Adrenal gland (tissue), 19 donors: ENCODE measurements at places on chromosomes 12 and 14.
A peak's percentile ranks its signal among the peaks of the same experiment; 100 is the strongest.

GRCh38 chr14:77301103-77301502, 19.6 kb downstream of the POMT2 start:
- H3K27ac ChIP-seq: no peak overlapping the region
- no peaks in the 10 kb centered on the region for H3K36me3 ChIP-seq
- DNase-seq: peak; percentile 87
- H3K4me1 ChIP-seq: peaks cover 5% of the 10 kb centered on the region

DNA sequence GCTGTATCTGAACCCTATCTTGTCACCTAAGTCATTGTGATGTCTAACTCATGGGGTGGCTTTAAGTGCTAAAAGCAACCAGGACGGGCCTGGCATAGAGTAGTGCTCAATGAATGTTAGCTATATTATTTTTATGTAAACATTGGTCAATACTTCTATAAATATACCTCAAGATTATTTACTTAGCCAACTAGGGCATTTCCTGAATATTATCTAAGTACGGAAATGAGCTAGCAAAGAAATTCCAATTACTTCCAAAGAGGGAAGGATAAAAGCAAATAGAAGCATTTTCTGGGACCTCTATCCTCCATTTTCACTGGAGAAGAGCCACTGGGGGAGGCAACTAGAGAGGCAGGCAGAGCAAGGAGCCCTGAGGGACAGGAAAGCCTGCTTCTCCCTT, 20.6 kb downstream of the CCDC92 start:
- DNase-seq: no peak
- no peak overlapping the region for H3K27ac ChIP-seq
- H3K36me3 ChIP-seq: no peaks in the 10 kb centered on the region
- H3K27me3 ChIP-seq: no peaks in the 10 kb centered on the region

- no peak overlapping the region for H3K27ac ChIP-seq
- no peaks in the 10 kb centered on the region for H3K36me3 ChIP-seq
- no peak for DNase-seq
- H3K4me1 ChIP-seq: peaks cover 6% of the 10 kb centered on the region
- H3K27me3 ChIP-seq: no peaks in the 10 kb centered on the region
- no peak overlapping the region for H3K4me3 ChIP-seq
These were observed 3.8 kb upstream of the SIVA1 start for GRCh38 chr14:104749111-104749649.

GRCh38 chr14:64081174-64081746, 212.9 kb downstream of the ESR2 start:
- no peak overlapping the region for H3K27ac ChIP-seq
- no peak for DNase-seq
- H3K36me3 ChIP-seq: no peaks in the 10 kb centered on the region
- no peak overlapping the region for H3K4me3 ChIP-seq
- H3K4me1 ChIP-seq: peaks cover 3% of the 10 kb centered on the region
- no peaks in the 10 kb centered on the region for H3K27me3 ChIP-seq

- H3K4me3 ChIP-seq: no peak overlapping the region
- H3K27ac ChIP-seq: no peak overlapping the region
- H3K27me3 ChIP-seq: no peaks in the 10 kb centered on the region
- no peaks in the 10 kb centered on the region for H3K36me3 ChIP-seq
These were observed 156.3 kb downstream of the NTF3 start for GRCh38 chr12:5588176-5588575.

DNA sequence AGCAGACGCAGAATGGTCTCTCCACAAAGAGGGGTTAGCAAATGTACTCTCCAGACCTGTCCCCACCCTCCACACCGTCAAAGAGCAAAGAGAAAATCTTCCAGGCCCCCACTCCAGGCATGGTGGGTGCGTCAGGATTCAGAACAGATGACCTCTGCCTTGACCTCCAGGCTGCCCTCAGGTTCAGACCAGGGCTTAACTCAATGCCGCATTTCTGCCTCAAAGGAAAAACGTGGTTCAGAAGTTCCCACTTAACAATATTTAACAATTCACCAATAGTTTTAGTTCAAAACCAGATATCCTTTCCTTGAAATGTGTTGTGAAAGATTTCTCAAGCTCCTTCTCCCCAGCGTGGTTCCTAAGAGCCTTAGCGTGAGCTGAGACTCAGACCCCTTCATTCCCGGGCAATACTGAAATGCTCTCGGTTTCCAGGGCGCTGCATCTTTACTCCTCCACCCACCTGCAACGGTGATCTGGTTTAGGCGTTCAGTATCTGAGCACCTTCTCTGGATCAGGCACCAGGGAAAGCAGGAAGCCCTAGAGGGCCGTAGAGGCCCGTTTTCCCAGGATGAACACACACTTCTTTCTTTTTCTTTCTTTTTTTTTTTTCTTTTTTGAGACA, 22.9 kb downstream of the HSP90AA1 start:
- H3K36me3 ChIP-seq: no peaks in the 10 kb centered on the region
- DNase-seq: no peak
- H3K4me1 ChIP-seq: no peaks in the 10 kb centered on the region

- H3K4me3 ChIP-seq: no peak overlapping the region
- H3K27ac ChIP-seq: no peak overlapping the region
- no peaks in the 10 kb centered on the region for H3K27me3 ChIP-seq
- H3K36me3 ChIP-seq: no peaks in the 10 kb centered on the region
These were observed 39.8 kb upstream of the PWP1 start for GRCh38 chr12:107645630-107646333.

GRCh38 chr14:58954901-58955861, 233.3 kb upstream of the DAAM1 start:
- H3K27me3 ChIP-seq: no peaks in the 10 kb centered on the region
- no peaks in the 10 kb centered on the region for H3K36me3 ChIP-seq
- no peak overlapping the region for H3K27ac ChIP-seq
- H3K4me3 ChIP-seq: no peak overlapping the region
- H3K4me1 ChIP-seq: peaks cover 11% of the 10 kb centered on the region

DNA sequence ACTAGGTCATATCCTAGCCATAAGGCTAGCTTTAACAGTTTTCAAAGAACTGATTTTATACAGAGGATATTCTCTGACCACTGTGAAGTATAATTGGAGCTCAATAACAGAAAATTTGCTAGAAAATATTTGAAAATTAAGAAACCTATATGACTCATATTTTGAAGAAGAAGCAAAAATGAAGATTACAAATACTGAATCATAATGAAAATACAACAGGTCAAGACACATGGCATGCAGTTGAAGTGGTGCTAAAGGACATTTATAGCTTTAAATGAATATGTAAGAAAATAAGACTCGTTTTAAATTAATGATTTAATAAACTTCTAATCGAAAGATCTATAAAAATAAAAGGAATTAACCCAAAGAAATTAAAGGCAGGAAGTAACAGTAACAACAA, 1234.6 kb downstream of the SLC16A7 start:
- H3K4me3 ChIP-seq: no peak overlapping the region
- H3K36me3 ChIP-seq: no peaks in the 10 kb centered on the region
- no peak for DNase-seq

DNA sequence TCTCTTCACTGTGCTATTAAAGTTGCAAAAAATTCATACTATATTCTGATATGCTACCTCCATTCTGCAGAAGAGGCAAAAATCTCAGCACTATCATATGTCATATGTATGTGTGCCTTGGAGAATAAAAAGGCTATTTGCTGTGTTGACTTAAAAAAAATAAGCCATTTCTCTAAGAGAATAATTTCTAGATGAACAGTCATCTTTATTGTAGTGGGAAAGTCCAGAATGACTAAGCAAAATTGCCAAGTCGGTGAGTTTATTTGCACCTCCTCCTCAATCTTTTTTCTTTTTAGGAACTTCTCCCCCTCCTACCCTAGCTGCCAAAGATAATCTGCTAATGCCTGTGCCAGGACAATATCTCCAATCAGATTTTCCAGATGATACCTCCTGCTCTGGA, 353.8 kb upstream of the FAR2 start:
- H3K27me3 ChIP-seq: no peaks in the 10 kb centered on the region
- no peaks in the 10 kb centered on the region for H3K36me3 ChIP-seq
- no peak overlapping the region for H3K4me3 ChIP-seq
- no peak overlapping the region for H3K27ac ChIP-seq
- no peak for DNase-seq

DNA sequence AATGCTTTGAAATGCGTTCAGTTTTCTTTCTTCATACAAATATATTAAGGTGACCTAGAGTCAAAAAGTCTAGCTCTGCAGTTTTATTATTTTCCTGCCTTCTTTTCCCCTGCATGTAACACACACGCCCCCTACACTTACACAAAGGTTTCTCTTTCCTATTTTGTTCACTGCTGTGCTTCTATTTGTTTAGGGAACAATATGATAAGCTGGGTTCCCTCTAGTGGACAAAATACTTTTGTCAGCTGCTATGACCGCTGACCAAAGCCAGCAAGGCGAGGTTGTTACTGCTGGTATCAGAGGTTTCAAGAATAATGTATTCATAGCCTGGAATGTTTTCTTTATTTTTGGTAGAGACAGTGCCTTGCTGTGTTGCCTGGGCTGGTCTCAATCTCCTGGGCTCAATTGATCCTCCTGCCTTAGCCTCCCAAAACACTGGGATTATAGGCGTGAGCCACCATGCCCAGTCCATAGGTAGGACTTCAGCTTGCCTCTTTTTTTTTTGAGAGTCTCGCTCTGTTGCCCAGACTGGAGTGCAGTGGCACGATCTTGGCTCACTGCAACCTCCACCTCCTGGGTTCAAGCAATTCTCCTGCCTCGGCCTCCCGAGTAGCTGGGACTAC, 33.4 kb downstream of the FNTB start:
- DNase-seq: peak; percentile 66
- no peak overlapping the region for H3K27ac ChIP-seq
- H3K4me3 ChIP-seq: no peak overlapping the region
- H3K27me3 ChIP-seq: no peaks in the 10 kb centered on the region
- peaks cover 11% of the 10 kb centered on the region for H3K4me1 ChIP-seq
- no peaks in the 10 kb centered on the region for H3K36me3 ChIP-seq

GRCh38 chr12:123139926-123140675, 10.8 kb downstream of the PITPNM2 start:
- H3K27me3 ChIP-seq: no peaks in the 10 kb centered on the region
- no peak overlapping the region for H3K4me3 ChIP-seq
- H3K4me1 ChIP-seq: peaks cover 39% of the 10 kb centered on the region
- H3K36me3 ChIP-seq: no peaks in the 10 kb centered on the region
- peak overlapping the region; percentile 88 for H3K27ac ChIP-seq
- peak; percentile 63 for DNase-seq

DNA sequence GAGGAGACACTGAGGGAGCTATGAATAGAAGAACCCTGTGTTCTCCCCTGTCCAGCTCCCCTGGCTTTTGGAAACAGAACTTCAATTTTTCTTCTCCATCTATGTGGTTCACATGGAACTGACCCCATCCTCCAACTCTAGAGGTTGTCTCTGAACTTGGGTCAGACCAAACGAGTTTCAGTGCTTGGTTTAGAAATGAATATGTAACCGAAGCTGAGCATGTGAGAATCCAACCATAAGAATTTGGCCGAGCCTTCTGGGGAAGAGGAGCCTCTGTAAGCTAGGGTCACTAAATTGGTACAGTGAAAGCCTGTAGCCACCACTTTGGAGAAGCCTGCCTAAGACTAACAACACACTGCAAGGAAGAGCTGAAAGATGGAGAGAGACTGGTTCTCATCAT, 464.4 kb downstream of the ZFP36L1 start:
- no peaks in the 10 kb centered on the region for H3K4me1 ChIP-seq
- no peak overlapping the region for H3K4me3 ChIP-seq
- H3K36me3 ChIP-seq: no peaks in the 10 kb centered on the region
- no peak overlapping the region for H3K27ac ChIP-seq

DNA sequence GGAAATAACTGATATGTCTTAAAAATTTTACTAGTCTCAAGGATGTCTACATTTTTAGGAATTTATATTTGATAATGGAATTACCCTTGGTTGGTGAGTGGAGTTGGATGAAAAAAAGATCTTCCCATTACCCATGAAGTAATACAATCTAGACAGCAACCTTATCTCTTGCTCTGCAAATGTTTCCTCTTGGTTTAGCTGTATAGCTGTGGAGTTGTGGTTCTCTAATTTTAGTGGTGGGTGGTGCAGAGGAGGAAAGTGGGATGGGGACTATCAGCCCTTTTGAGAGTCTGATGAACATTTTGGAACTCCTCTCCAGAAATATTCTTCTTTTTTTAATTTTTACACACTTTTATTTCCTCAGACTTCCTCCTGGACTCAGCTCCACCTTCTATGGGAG, 17.1 kb downstream of the SPX start:
- H3K27me3 ChIP-seq: no peaks in the 10 kb centered on the region
- H3K4me3 ChIP-seq: no peak overlapping the region
- no peaks in the 10 kb centered on the region for H3K4me1 ChIP-seq
- no peak overlapping the region for H3K27ac ChIP-seq

- DNase-seq: peak; percentile 56
- peaks cover 24% of the 10 kb centered on the region for H3K4me1 ChIP-seq
- no peak overlapping the region for H3K4me3 ChIP-seq
- H3K36me3 ChIP-seq: no peaks in the 10 kb centered on the region
These were observed 15.7 kb downstream of the MYRFL start for GRCh38 chr12:69840727-69841126.

GRCh38 chr14:33958605-33959226, 7.8 kb upstream of the EGLN3 start:
- DNase-seq: no peak
- no peaks in the 10 kb centered on the region for H3K36me3 ChIP-seq
- no peaks in the 10 kb centered on the region for H3K4me1 ChIP-seq
- H3K27ac ChIP-seq: no peak overlapping the region

DNA sequence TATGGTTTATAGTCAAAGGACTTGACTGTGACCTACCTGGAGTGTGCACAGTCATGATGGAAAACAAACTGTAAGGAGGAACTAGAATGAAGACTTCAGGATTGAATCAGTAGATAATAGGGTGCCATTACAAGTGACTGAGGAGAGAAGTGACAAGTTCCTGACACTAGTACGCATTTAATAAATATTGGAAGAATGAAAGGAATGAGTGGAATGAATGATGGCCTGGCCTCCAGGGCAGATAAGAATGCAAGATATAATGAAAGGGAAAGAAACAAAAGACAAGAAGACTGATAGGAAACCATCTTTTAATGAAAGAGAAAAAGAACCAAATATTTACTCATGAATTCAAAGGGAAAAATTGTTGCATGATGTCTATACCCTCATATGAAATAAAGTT, 44.7 kb upstream of the NEDD1 start:
- H3K4me3 ChIP-seq: no peak overlapping the region
- H3K36me3 ChIP-seq: no peaks in the 10 kb centered on the region
- H3K27ac ChIP-seq: no peak overlapping the region
- H3K4me1 ChIP-seq: no peaks in the 10 kb centered on the region

DNA sequence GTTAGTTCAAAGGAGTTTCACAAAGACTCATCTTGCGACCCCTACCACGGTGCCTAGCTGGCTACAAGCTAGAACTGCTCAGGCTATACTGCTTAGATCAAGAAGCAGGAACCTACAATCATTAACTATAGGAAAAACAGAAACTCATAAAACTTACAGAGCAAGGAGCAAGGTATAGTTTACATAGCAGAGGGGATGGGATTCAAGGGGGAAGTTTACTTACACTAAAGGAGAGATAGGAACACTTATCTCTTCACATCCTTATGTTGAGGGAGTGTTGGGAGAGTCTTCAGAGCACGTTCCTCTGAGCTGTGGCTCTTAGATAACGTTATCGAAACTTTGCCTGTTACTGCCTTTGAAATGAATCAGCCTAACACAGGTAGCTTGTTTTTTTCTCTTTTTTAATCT, 58.1 kb downstream of the FSCB start:
- no peak overlapping the region for H3K4me3 ChIP-seq
- H3K36me3 ChIP-seq: no peaks in the 10 kb centered on the region
- no peak for DNase-seq
- no peaks in the 10 kb centered on the region for H3K4me1 ChIP-seq
